ENCODE measurements at places on chromosomes 4 and X. TPM values are rescaled to one million over a fixed set of nuclear protein-coding genes. Genes with fewer than 3 reads are reported as not detected.

Gene VCX3A
- total RNA-seq, result not detected

Gene MID1IP1
- 42.8 TPM for total RNA-seq

Gene GAGE2A
- not detected for total RNA-seq

Gene RNF212
- total RNA-seq, result 8.2 TPM

Gene GIMD1
- not detected for total RNA-seq

Gene PABPC5
- total RNA-seq, result 0.26 TPM

Gene FDCSP
- total RNA-seq, result not detected

Gene ATP1B4
- total RNA-seq, result not detected

Gene PAGE2B
- not detected for total RNA-seq

Gene VEGFD
- 0.66 TPM for total RNA-seq

Gene GNRHR
- not detected for total RNA-seq

Gene SSX1
- not detected for total RNA-seq

Gene PPARGC1A
- 44.8 TPM for total RNA-seq

Gene SHISA3
- 1.0 TPM for total RNA-seq

Gene AFP
- total RNA-seq, result not detected

Gene OTUD6A
- total RNA-seq, result not detected

All from body of pancreas (tissue), 4 donors.